Bone marrow (tissue), 2 donors: ENCODE measurements at places on chromosomes 2 and 18.
A peak's percentile ranks its signal among the peaks of the same experiment; 100 is the strongest.

GRCh38 chr18:25927830-25928229 lies 162.6 kb downstream of the SS18 start:
- no peak for DNase-seq

DNA sequence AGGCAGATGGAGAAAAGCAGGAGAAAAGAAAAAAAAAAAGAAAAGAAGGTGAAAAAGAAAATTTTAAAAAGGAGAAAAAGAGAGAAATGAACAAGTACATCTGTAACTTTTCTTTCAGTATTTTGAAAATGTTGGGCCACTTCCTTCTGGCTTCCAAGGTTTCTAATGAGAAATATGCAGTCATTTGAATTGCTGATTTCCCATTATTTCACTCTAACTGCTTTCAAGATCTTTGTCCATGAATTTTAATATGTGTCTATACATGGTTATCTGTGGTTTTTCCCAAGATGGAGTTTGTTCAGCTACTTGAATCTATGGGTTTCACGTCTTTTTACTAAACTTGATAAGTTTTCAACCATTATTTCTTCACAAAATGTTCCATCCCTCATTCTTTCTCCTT lies 14.3 kb upstream of the MPP4 start:
- no peak for DNase-seq

DNA sequence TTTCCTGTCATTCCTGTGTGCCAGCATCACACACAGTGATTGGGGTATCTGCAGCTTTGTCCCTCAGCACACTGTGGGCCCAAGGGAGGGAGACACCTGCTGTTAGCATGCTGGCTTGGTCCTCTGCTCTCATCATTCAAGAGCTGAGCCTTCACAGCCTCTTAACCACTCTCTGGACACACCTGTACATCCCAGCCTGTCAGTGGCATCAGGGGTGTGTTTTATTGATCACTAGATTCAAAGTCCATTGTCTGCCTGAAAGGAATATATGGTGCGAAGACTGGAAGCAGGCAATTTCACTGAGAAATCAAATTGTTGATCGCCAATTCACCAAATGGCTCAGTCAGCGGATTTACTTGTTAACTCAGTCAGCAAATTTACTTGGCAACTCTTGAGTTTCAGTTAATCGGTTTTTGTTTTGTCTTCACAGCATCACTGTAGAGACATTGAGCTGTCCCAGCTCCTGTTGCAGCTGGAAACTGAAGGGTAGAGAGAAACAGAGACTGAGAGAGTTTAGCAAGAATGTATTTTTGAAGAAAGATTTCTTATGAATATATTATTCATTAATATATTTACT lies 56.3 kb upstream of the TMEM200C start:
- DNase-seq: no peak

DNA sequence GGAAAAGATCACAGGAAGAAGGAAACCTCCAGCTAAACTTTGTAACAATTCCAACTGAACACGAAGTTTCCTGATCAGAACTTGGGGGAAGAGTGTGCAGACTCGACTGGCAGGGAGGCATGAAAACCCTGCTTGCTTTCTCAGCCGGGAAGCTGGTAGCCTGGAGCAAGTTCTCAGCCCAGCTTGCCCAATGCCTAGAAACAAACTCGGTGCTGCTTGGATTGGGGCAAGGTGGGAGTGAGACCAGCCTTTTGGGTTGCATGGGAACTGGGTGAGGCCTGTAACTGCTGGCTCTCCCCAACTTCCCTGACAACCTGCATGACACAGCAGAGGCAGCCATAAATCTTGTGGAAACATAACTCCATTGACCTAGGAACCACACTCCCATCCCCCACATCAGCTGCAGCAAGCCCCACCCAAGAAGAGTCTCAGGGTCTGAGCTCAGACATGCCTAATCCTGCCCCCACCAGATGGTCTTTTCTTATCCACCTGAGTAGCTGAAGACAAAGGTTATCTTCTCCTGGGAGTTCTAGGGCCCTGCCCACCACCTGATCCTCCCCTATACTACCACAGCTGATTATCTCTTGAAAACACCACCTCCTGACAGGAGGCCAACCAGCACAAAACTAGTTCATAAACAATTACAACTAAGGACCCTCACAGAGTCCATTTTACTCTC lies 1859.7 kb upstream of the CELF4 start:
- no peak for DNase-seq

- DNase-seq: no peak
Observed at GRCh38 chr18:77039196-77040130, 93.1 kb downstream of the MBP start.

DNA sequence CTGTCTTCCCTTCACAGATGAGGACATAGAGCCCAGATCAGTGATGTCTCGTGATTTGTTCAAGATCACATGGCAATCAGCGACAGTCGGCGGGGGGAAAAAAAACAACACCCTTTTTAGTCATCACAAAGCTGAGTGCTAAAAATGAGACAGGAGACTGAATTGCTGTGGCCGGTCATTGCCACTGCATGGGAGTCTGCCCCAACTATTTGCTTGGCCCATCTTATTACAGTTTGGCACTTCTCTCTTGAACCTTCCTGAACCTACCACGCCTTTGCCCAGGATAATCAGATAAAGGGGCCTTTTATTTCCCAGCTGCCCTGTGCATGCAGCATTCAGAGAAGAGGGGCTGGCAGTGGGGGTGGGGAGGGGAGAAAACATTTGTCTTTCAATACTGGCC lies 42.7 kb downstream of the SETBP1 start:
- DNase-seq: no peak

- DNase-seq: no peak
Observed at GRCh38 chr2:159840616-159841015, 42.6 kb upstream of the CD302 start.

DNA sequence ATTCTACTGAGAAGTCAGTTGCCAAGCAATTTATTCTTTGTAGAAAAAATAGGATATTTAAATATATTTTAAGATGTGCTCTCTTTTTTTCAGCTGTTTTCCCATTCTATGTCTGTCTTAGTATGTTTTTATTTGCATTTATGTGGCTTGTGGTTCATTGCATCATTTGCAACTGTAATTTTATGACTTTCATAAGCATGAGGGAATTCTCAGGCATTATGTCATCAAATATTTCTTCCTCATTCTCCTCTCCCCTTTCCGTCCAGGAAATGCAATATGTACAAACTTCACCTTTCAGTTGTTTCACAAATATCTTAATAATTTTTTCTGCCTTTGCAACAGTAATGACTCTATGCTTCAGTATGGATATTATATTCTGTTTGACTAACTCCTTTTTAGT lies 560.2 kb upstream of the LRATD1 start:
- no peak for DNase-seq

DNA sequence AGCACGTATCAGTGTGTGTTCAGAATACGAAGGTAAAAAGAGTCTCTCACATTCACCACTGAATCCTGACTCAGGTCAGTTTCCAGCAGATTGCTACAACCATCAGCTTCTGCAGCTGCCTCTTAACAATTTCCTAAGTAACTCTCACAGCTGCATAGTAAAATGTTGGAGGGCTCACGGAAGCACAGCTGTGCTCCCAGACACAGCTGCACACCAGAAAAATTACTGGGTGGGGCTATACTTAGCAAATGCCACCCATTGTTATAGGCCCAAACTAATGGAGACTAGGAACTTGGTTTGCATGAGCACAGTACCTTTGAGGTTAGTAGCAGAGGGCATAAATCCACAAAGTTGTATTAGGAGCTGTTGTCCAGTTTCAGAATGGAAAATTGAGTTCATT lies 153.9 kb upstream of the ERBB4 start:
- DNase-seq: no peak

- DNase-seq: no peak
Observed at GRCh38 chr2:203399031-203399430, 70.8 kb downstream of the ABI2 start.

- DNase-seq: no peak
Observed at GRCh38 chr2:144161061-144161460, 358.9 kb downstream of the ZEB2 start.

GRCh38 chr2:46655551-46656436 lies 176.4 kb downstream of the TMEM247 start:
- DNase-seq: no peak

GRCh38 chr2:142033393-142033792 lies 97.4 kb downstream of the LRP1B start:
- DNase-seq: no peak

GRCh38 chr2:231336700-231337099 lies 58.8 kb upstream of the B3GNT7 start:
- no peak for DNase-seq

DNA sequence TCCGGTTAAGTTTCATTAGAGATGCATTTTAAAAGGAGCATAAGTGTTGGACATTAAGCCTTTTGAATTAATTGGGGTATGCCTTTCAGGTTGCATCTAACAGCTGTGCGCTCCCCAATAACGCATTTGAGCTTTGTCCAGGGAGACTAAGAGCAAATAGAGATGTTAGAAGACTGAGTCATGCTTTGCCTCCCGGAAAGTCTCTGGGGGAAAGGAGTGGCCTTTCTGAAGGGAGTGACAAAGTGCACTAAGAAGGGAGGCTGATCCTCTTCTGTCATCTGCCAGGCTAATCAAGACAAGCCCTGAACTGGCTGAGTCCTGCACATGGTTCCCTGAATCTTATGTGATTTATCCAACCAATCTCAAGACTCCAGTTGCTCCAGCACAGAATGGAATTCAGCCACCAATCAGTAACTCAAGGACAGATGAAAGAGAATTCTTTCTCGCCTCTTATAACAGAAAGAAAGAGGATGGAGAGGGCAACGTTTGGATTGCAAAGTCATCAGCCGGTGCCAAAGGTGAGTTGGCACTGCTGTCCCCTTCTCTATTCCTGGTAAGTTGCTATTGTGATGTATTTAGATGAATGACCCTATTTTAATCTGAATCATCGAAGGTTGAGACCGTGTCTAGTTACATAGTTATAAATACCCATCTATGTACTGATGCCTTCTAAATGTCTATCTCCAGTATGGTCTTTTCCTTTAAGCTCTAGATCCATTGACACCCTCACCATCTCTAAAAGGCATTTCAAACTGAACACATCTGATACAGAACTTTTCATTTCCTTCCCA lies 12.1 kb downstream of the TTL start:
- DNase-seq: no peak

GRCh38 chr2:119697290-119698020 lies 18.5 kb downstream of the TMEM177 start:
- no peak for DNase-seq

- DNase-seq: no peak
Observed at GRCh38 chr18:72700961-72701710, 157.0 kb upstream of the CBLN2 start.

DNA sequence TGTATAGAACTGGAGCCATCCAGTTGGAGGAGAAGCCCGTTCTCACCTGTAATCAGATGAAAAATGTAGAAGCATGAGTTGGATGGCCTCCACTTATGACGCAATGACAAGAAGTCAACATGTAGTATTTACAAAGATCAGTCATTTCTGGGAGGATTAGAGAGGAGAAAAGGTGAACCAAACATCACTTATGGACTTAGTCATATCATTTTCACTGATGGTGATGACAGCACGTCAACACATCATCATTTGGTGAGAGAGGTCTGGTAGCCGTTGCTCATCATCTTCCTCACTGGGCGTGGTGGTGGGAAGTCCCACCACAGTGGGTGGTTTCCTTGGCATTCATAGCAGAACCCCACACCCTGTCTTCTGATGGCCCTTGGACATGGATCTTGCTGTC lies 264.2 kb upstream of the EPAS1 start:
- DNase-seq: no peak

- DNase-seq: no peak
Observed at GRCh38 chr2:111250448-111251030, 129.8 kb downstream of the BCL2L11 start.

DNA sequence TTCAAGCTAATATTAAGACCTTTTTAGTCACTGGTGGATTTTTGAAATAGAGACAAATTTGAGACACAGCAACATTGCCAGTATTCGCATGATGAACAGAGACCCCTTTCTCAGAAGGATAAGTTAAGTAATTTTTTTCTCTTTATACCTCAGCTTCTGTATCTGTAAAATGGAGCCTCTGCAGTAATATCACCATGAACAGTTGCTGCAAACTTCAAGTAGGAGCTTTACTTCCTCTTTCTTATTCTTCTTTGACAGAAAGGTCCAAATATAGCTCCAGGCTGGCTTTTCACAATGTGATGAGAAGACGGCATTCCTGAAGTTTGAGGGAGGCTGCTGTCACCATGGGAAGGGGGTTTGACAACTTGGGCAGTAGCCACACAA lies 158.7 kb downstream of the TDRD15 start:
- no peak for DNase-seq

DNA sequence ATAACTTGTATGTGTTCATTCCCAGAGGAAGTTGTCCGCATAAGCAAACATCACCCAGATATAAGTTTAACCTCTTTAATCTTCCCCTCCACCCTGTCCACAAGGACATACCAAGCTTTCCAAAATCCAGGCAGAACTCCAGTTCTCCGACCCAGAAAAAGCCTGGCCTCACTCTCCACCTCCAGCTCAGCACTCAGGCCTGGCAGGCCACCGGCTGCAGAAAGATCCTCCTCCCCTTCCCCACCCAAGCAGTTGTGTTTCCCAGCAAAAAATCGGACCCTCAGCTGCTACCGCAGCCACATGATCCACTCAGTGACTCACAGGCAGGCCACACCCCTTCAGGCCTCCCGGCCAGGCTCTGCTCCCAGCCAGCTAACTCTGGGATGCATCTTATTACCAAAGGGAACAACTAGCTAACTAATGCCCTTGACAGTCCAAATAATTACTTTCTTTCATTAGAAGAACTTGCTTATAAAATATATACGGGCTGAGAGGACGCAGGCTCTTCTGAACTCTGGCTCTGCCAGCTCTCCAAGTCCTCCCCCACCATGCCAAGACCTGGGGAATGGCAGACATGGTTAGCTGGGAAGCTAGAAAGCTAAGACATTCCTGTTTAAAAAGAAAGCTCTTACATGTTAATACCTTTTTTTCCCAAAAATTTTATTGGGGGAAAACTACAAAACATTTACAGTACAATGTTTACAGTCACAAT lies 4.5 kb downstream of the ZFP36L2 start:
- peak; percentile 77 for DNase-seq

DNA sequence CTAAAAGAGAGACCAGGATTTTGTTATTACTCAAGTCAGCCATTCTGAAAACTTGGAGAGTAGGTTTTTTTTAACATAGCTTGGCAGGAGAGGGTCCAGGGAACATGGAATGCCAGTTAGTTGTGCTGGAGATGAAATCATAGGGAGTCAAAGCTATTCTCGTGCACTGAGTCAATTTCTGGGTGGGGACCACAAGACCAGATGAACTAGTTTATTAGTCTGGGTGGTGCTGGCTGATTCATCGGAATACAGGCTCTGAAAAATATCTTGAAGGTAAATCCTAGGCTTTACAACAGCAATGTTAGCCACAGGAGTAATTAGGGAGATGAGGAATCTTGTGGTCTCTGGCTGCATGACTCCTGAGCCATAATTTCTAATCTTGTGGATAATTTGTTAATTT lies 921.4 kb downstream of the TRIB2 start:
- DNase-seq: no peak
